ENCODE measurements at places on chromosomes 7 and 10. TPM values are rescaled to one million over a fixed set of nuclear protein-coding genes. Genes with fewer than 3 reads are reported as not detected.

SUPV3L1 gene
- 21.3 TPM for polyA plus RNA-seq

NRCAM gene
- polyA plus RNA-seq, result 2.0 TPM

PNLIPRP3 gene
- 0.27 TPM for polyA plus RNA-seq

TMEM178B gene
- 0.57 TPM for polyA plus RNA-seq

SH2D4B gene
- polyA plus RNA-seq, result not detected

MMD2 gene
- not detected for polyA plus RNA-seq

SPDYE2 gene
- polyA plus RNA-seq, result 0.14 TPM

Data from urinary bladder (tissue), 4 donors.